T-helper 1 cell (primary cell): ENCODE measurements at places on chromosomes 7 and 10.

- DNase-seq = no peak
These were observed 186.5 kb upstream of the ADO start for GRCh38 chr10:62618054-62618453.

- DNase-seq = no peak
These were observed 10.5 kb upstream of the MTPAP start for GRCh38 chr10:30359373-30360206.

- no peak for DNase-seq
These were observed 13.7 kb upstream of the CPA1 start for GRCh38 chr7:130366564-130366963.

GRCh38 chr10:104437226-104437625 is 83.6 kb downstream of the CFAP58 start:
- no peak for DNase-seq

DNA sequence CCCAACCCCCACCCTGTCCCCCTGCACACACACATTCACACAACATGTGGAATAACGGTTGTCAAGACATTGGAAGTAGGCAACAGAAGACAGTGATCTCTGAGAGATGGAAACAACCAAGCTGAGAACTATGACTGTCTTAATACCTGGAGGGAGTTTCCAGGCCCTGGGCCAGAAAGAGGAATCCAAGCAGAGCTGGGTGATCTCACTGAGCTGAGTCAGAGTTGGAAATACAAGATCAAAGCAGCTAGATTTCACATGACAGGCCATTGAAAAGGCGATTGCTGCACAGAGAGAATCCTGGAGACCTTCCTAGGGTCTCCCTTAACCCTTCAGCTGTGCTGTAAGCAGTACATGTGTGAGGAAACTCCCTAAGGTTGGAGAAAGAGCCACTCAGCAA is 165.8 kb upstream of the PRSS1 start:
- no peak for DNase-seq
